ENCODE measurements at places on chromosomes 16 and 17.
A peak's percentile ranks its signal among the peaks of the same experiment; 100 is the strongest.

- no peak for DNase-seq
Measured at GRCh38 chr16:2686912-2687507, 4.7 kb downstream of the KCTD5 start.

GRCh38 chr17:3695129-3695722, 729 bp downstream of the P2RX5 start:
- no peak for DNase-seq

DNA sequence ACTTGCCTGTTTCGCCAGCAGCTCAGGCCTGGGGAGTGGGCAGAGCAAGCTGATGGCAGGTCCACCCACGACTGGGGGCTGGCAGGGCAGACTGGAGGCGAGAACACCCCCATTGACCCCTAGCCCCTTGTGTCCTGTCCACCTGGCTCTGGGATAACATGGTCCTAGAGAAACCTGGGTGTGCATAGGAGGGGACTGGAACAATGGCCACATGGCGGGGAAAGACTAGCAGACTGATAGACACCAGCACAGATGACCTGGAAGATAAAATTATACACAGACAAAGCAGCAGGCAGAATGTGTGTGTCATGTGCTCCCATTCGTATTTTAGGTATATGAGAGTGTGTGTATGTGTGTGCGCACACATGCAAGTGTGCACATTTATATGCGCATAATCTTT, 23.5 kb downstream of the NUBP1 start:
- no peak for DNase-seq

DNA sequence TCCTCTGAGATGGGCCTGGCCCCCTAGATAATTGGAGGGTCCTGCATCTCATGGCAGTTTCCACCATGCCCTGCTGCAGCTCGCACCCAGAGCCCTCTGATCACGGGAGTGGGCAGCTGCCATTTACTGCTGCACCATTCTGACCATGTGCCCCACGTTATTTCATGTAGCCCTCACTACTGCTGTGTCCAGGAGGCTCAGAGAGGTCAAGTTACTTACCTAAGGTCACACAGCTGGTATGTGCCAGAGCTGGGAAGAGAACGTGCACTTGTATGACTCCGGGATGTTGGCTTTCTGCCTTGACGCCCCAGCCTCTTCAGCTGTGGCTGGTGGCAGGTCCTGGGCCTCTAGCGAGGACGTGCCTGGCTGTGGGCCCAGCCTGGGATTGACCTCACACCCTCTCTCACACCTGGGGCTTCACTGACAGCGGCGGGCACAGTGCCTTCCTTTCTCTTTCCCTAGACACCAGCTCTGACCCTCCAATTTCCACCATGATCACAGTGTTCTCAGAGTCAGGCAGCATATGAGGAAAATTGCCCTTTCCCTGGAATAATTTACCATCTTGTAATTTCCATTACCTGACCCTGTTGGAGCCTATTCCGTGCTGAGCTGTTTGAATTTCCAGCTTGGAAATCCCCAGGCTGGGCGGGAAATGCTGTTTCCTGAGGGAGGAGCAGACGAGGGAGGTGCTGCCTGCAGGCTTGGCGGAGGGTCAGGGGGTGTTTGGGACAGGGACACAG, 18.5 kb upstream of the DOC2B start:
- no peak for DNase-seq

GRCh38 chr16:13123991-13124390, 222.6 kb downstream of the SHISA9 start:
- no peak for DNase-seq

GRCh38 chr17:4206962-4207361, 56.8 kb downstream of the ANKFY1 start:
- no peak for DNase-seq

GRCh38 chr17:64775701-64776570, 113.8 kb upstream of the SMURF2 start:
- no peak for DNase-seq

GRCh38 chr16:87552072-87552718, 50.1 kb upstream of the JPH3 start:
- no peak for DNase-seq

DNA sequence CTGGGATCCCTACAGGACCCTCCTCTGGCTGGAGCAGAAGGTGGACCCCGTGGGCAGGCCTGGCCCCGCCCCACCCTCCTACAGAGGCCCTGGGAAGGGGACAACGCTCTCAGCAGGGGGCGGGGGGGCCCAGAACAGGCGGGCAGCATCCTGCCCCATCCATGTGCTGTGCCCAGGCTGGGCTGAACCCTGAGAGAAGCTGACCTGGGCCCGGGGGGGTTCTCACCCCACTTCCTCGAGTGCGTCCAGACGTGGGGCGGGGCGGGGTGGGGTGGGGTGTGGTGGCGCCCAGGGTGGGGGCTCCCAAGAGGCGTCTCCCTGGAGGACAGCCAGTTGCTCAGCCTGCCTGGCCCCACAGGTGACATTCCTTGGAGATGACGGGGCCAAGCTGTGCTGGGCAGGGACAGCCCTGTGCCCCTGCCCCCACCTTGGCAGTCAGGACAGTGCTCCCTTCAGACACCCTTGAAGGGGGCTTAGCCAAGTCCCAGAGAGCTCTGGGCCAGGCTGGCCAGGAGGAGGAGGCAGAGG, 390 bp upstream of the UNC13D start:
- no peak for DNase-seq

DNA sequence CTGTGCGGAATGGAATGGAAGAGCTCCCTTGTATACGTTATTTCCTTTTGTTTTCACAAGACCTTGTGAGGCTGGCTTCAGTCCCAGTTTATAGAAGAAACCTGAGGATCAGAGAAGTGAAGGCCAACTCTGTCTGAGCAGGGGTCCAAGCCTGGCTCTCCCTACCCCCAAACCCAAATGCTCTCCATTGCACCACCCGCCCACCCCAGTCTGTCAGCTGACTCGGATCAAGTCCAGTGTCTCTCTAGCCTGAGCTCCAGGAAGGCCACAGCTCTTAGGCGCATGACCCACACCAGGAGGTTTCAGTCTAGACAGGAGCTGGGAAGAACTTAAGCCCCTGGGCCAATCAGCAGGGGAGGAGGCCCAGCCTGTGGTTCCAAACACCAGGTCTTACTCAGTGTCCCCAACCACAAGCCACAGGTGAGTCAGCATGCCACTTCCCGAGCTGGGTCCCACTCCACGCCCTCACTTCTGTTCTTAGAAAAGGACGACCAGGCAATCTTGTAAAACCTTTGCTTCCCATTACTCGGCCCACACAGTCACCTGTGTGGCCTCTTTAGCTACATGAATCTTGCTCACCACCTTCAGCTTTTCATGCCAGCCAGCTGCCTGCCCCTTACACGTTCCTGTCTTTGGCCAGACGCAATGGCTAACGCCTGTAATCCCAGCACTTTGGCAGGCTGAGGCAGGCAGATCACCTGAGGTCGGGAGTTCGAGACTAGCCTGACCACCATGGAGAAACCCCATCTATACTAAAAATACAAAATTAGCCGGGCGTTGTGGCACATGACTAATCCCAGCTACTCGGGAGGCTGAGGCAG, 27.8 kb downstream of the TK2 start:
- DNase-seq: peak; percentile 73

DNA sequence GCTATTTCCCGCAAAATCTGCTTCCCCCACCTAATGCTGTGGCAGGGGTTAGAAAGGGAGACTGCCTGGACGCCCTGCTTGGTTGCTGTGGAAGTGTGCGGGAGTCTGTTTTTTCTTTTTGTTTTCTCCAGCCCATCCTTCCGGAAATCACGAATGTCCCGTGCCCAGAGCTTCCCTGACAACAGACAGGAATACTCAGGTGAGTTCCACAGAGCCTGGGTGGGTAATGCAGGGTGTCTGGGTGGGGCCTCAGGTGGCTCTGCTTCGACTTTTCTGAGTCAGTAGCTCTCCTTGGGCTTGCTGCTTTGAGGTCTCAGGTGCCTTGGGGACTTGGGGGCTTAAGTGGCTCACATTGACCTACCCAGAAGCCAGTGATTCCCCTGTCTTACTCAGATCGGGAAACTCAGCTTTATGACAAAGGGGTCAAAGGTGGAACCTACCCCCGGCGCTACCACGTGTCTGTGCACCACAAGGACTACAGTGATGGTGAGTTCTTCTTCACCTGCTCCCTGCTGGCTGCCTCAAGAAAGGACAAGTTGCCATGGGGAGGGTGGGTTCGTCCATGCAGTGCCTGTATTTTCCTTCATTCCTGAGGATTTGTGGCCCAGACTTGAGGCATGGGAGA, 11.4 kb downstream of the LIMD2 start:
- no peak for DNase-seq

DNA sequence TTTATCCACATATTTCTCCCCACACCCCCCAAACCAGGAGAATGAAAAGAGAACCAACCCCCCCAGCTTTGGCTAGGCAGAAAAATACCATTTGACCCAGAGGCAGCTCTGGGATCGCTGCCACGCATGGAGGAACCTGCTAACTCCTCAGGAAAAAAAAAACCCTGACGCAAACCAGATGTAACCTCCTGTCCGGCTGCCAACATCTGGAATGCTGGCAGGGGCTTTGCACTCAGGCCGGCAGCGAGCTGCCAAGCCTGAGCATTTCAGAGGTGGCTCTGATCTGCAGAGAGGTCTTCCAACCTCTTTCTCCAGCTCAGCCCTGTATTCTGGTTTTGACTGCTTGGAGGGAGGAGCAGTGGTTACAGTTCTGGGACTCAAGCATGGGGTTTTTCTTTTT, 8.2 kb downstream of the IGFBP4 start:
- DNase-seq: no peak

GRCh38 chr17:27318633-27319032, 24.7 kb downstream of the WSB1 start:
- DNase-seq: no peak

DNA sequence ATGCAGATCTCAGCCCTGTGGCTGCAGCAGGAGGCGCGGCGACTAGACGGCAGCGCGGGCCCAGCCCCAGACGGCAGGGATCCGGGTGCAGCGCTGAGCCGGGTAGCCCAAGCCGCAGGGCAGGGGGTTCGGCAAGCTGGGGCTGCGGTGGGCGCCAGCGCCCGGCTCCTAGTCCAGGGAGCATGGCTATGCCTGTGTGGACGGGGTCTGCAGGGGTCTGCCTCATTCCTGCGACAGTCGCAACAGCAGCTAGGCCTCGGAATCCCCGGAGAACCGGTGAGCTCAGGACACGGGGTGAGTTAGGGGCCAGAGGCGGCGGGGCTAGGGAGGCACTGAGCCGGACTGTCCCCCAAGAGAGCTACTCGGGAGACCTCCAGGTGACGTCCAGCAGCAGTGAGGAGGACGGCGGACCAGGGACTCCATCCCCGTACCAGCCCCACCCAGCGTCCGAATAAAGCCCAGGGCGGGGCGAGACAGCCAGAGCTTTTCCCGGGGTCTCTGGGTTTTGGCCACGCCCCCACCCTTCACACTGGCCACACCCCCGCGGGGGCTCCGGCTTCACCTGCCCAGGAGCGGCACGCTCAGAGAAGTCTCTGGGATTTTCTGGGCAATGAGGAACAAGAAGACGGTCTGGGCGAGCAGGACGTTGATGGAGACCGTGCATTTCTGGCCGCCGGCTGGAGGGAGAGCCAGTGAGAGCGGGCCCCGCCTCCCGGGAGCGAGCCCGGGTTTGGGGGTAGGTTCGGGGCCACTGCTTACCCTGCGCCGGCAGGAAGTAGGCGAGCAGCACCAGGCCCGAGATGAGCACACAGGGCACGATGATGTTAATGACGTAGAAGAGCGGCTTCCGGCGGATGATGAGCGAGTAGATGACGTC, 1.1 kb downstream of the C17orf107 start:
- no peak for DNase-seq

GRCh38 chr17:47305302-47305923, 18.3 kb upstream of the EFCAB13 start:
- no peak for DNase-seq

DNA sequence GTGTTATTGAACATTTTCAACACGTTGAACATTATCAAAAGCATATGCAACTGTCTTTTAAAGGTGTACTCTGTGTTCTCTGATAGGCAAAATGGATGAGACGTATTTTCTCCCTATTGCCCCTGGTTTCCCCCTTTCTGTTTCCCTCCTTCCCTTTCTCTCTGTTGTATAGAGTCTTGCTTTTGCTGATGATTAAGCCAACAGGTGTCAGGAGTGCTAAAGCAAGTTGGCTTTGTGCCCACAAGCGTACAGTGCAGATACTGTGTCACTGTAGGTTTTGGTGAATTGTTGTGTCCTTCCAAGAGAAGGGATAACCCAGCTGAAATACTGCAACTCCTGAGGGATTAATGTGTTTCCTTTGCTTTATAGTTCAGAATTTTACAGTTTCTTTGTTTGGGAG, 74.4 kb downstream of the COX10 start:
- no peak for DNase-seq

DNA sequence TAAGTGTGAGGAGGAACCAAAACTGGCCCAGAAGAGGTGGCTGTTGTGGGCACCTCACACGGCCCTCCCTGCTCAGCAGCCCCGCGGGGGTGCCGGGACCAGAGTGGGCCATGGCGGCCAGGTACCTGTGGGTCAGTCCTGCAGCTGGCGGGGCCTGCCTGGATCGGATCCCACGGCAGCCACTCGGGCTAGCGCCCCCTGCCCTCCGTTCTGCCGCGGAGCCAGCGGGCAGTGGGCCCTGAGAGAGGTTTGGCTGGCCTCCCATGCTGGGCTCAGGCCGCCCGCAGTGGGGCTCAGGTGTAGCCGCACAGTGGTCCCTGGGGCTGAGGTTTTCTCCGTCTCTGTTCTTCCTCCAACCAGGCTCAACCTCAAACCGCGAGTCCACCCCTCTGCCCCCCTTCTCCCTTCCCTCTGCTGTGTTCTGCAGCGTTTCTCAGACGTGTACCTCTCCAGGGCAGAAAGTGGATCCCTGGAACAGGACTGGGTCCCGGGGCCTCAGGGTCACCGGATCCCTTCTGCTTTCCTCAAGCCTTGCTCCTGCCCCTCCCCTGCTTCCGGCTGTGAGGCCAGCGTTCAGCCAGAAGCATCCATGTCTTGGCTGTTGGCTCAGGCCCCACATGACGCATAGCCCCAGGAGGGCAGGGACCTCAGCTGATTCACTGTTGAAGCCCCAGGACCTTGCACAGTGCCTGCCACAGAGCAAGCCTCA, 28.6 kb upstream of the ITGA3 start:
- DNase-seq: no peak

- DNase-seq: no peak
Measured at GRCh38 chr17:11391134-11391533, 150.1 kb downstream of the SHISA6 start.

DNA sequence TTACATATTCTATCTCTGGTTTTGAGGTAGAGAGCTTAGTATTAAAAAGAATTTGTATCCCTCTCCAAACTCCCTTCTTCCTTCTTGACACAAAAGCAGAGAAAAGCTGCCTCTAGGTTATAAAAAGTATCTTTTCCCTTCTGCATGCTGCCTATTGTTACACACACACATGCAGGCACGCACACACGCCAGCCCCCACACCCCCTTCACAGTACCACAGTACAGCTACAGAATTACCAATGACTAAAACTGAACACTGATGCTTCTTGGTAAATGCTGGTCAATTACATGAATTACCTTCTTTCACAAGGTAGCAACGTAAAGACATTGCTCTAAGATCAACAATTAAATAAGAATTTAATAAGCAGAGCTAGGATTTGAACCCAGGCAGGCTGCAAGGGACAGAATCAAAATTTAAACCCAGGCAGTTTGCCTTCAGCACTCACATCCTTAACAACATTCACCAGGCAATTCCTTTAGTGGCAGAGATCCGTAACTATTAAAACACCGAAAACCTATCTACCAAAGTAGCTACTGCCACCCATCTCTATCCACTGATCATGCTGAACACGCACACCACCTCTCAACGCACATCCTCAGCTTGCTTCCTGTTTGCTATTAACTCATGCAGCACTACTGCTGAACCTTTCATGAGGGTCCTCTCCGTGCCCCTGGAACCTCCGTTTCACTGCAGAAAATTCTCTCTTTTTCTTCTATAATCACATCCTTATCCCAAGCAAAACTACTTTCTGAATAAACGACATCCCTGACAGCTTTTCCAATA, 37.8 kb downstream of the YWHAE start:
- no peak for DNase-seq
